Cardiac septum (tissue), 1 donor: ENCODE measurements at places on chromosomes 1 and 21.
A peak's percentile ranks its signal among the peaks of the same experiment; 100 is the strongest.

DNA sequence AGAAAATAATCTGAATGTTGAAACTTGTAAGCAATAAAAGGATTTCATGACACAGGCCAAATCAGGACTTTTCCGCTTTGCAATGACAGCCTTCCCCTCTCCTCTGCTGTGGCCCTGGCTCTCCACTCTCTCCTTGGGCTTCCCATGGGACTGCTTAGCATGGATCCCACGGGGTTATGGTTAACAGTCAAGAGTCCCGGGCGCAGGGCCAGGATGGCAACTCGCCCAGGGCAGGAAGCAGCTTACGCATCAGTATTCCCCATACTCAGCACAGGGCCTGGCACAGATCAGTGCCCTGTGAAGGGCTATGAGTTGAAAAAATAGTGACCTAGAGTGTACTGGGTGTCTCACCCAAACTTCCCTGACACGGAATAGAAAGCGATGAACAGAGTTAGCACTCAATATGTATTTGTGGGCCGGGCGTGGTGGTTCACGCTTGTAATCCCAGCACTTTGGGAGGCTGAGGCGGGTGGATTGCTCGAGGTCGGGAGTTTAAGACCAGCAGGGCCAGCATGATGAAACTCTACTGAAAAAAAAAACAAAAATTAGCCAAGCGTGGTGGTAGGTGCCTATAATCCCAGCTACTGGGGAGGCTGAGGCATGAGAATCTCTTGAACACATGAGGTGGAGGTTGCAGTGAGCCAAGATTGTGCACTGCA lies 29.1 kb upstream of the GRHL3 start:
- DNase-seq = peak; percentile 88

GRCh38 chr1:29798699-29799566 lies 562.6 kb downstream of the PTPRU start:
- DNase-seq = no peak

DNA sequence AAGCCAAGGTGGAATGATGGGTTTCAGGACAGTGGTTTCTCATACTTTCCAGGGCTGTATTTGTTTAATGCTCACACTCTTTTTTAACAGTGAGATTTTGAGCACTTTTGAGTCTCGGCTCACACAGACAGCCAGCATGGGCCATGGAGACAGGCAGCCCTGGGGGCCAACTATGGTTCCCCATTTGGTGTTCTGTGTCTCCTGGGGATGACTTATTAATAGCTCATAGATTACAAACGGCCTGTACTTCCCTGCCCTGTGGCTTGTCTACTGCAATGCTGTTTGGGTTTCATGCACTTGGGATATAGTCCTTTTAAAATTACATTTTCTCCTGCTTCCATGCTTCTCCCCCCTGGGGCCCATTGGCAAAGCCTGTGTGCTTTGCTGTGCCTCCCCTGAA lies 178.3 kb downstream of the KCNJ6 start:
- DNase-seq = no peak

DNA sequence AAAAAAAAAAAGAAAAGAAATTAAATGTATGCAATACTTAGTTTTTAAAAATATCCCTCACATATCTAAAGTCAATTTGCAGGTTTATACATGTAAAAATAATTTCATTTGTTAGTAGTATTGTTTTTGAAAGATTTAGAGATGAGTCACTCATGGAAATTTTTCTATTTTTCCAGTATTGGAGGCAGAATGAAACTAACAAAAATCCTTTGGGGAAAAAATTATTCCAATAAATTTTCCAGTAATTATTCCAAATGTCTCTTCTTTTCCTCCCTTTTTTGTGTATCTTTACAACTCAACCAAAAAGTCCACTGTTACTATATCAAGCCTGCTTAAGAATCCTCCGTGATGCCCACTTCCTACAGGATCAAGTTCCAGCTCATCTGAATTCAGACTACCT lies 29.9 kb downstream of the MPZL1 start:
- no peak for DNase-seq

DNA sequence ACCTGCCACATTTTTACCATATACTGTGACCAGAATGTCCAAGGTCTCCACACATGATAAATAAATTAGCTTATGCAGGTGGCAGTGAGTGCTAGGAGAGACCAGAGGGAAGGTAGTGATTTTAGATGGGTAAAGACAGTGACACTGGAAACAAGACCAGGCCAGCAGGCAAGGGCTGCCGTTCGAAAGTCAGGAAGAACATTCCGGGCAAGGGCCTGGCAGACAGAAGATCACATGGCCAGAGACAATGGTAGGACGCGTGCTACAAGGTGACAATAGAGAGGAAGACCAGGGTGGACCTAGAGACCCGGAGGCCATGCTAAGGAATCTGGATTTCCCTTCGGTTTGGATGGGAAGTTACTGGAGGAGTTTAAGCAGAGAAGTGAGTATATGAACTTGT lies 9.7 kb downstream of the PGBD5 start:
- no peak for DNase-seq

DNA sequence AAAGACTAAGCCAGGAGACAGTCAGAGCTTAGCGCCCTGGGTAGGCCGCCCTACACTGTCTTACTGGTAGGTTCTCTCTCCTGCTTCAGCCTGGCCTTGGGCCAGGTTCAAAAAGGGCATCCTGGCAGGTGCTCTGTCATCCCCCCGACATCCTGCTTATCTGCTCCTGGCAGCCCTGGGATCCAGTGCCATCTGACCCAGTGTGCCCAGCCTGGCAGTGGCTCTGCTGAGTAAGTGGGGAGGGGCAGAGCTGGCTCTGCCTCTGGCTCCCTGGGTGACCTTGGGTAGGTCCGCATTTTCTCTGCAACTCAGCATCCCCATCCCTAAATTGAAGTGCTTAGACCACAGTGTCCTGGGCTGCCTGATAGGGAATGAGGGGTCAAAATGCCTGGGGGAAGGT lies 549.9 kb downstream of the PTPRU start:
- no peak for DNase-seq

GRCh38 chr1:175000697-175001187 lies 995 bp downstream of the CACYBP start:
- DNase-seq = no peak

- DNase-seq = no peak
Observed at GRCh38 chr1:43015269-43015668, 56.6 kb upstream of the SLC2A1 start.

DNA sequence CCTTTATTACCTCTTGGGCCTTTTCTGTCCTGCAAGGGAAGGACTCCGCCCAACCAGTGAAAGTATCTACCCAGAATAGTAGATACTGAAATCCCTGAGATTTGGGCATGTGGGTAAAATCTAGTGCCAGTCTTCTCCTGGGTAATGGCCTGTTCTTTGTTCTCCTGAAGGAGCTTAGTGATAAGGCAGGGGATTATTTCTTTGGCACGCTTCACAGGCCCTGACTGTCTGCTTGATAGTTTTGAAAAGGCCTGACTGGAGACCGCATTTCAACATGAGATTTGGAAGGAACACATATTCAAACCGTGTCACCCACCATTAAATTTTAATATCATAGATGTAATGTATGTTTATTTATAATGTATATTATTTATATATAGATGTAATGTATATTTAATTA lies 48.9 kb downstream of the RASAL2 start:
- DNase-seq = no peak

DNA sequence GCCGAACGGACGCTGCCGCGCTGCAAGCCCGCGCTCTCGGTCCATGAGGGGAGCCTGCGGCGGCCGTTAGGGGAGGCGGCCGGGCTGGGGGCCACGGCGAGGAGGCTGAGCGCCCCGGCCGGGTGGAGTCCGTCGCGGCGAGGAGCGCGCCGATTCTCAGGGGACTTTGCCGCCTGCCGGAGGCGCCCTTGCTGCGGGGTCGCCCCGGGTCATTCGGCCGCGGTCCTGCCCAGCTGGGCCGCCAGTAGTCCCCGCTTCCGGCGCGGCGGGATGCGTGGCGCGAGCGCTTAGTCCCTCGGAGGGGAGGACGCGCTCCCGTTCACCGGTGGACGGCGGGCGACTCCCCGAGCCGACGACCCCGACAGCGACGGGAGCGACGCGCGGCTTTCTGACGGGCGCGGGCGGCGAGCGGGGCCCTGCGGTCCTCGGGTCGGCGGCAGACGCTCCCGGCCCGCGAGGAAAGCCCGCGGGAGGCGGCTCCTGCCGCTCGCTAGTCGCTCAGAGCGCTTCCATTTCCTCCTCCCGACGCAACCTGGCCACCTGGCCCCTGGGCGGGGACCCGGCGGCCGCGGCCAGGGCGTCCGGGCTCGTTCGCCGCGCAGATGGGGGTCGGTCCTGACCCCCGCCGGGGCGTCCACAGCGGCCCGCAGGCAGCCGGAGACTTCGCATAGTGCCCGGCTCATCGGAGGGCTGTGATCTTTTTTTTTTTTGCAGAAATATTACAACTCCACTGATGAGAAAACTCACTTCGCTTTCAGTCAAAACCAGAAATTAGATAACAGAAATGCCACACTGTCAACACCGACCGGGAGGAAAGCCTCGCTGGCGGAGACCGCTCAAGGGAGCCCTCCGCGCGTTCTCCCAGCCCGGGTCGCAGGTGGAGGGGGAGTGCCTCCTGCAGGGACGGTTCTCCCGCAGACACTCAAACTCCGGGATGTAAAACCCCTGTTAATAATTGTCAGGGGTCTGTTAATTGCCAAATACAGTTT lies 641 bp upstream of the ZBTB21 start:
- DNase-seq = no peak

DNA sequence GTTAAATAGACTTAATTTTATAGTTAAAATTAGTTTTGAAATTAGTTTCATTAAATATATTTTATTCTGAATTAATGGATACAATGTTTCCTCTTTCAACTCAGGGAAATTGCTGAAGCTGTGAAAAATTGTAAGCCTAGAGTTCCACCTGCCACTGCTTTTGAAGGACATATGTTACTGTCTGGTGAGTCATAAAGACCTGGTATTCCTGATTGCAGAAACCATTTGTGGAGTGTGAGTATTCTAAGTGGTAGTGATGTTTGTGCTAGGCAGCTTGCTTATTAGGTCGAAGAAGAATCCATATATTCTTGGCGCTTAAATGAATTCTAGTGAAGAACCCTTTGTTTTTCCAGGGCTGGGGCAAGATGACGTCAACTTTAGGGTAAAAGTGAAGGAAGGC lies 34.0 kb downstream of the MTR start:
- no peak for DNase-seq

DNA sequence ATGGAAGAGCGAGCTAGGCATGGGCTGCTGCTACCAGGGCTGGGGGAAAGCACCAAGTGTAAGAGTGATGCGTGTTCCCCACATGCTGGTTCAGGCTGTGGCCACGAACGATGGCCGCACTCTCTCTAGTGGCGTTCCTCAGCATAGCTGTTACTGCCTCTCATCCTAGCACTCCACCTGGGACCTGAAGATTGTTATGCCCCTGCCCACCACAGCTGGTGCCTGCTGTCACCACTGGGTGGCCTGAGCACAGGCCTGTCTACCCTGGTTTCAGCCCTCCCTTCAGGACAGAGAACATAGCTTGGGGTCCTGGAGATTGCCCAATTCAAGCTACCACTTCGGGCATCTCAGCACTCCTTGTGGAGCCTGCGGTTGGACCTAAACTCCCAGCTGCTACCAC lies 80.1 kb upstream of the PDC start:
- no peak for DNase-seq

GRCh38 chr1:208161005-208161404 lies 83.2 kb downstream of the PLXNA2 start:
- no peak for DNase-seq

DNA sequence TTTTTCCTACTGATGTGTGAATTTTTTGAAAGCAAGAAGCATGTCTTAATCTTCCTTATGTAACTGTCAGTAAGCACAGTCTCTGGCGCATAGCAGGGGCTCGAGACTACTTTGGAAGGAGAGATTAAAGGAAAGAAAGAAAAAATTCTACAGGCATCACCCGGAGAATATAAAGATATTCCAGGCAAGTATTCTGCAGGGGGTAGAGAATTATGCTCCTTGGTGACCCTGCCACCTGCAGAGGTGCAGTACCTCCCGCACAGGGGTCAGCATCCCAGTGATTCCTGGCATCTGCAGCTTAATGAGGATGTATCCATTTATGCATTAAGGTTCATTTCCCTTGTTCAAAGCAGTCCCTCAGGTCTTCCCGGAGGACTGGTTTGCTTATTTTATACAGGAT lies 87.6 kb upstream of the WLS start:
- DNase-seq = no peak

GRCh38 chr1:106954661-106955229 lies 101.7 kb upstream of the PRMT6 start:
- no peak for DNase-seq

DNA sequence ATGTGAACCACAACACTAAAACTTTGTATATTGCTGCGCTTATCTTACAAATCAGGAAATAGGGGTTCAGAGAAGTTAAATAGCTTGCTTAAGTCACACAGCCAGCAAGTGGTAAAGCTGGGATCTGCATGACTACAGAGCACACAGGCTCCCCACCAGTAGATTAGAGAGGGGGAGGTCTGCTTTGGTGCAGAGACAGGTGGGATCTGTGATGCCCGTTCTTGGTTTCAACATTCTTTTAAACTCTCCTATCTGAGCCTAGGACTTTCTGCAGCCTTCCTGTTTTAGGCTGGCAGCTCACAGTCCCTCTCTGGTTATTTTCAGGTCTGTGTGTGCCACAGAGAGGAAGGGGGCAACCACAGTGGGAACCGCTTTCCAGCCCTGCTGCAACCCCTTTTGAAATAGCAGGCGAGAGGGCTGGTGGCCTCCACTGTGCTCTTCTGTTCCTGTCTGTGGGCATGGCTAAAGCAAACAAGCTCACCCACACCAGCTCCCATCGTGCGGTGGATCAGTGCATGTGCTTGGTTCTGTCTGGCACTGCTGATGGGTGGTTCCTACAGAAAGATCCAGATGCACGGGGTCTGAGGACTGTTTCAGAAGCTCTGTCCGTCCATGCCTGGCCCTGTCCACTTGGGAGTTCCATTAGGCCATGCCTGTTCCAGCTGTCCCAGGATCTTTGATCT lies 1.7 kb upstream of the IL6R start:
- DNase-seq = no peak

DNA sequence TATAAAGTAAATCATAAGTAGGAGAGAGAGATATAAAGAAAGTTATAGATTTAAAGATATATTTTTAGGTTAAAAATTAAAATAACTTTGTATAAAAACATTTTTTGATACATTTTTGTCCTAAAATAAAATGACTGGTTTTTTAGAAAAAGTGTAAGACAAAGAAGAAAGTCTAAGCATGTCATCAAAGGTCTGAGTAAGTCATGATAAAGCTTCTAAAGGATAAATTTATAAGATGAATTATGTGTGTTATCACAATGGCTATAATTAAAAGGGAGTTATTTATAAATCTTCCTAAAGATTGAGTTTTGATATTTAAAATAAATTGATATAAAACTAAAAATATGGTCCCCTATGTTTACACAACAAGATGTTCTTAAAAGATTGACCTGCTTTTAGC lies 370.9 kb downstream of the PTPRU start:
- DNase-seq = no peak

- peak; percentile 86 for DNase-seq
Observed at GRCh38 chr1:56508523-56508983, 70.8 kb downstream of the PLPP3 start.

GRCh38 chr1:116224111-116224510 lies 112.9 kb downstream of the MAB21L3 start:
- no peak for DNase-seq

DNA sequence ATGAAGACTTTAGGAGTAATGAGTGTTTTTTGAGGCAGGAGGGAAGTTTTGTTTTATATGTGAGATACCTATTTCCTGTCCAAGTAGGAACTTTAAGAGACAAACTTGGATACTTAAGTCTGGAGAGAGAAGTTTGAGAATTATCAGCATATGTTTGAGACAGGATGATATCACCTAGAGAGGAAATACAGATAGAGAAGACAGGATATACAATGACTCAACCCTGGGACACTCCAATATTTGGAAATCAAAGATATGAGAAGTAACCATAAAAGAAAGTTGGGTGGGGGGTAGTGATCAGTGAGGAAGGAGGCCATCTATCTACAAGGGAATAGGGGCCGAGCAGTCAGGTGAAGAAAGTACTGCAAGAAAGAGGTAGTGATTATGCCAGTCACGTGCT lies 6.5 kb downstream of the LCE7A start:
- no peak for DNase-seq
